H9 (cell line): ENCODE measurements at places on chromosomes 4 and X.
A peak's percentile ranks its signal among the peaks of the same experiment; 100 is the strongest.

GRCh38 chr4:17561195-17561909, 15.6 kb upstream of the LAP3 start:
- DNase-seq = no peak

GRCh38 chrX:35829501-35829900, 31.4 kb downstream of the MAGEB16 start:
- DNase-seq = no peak

DNA sequence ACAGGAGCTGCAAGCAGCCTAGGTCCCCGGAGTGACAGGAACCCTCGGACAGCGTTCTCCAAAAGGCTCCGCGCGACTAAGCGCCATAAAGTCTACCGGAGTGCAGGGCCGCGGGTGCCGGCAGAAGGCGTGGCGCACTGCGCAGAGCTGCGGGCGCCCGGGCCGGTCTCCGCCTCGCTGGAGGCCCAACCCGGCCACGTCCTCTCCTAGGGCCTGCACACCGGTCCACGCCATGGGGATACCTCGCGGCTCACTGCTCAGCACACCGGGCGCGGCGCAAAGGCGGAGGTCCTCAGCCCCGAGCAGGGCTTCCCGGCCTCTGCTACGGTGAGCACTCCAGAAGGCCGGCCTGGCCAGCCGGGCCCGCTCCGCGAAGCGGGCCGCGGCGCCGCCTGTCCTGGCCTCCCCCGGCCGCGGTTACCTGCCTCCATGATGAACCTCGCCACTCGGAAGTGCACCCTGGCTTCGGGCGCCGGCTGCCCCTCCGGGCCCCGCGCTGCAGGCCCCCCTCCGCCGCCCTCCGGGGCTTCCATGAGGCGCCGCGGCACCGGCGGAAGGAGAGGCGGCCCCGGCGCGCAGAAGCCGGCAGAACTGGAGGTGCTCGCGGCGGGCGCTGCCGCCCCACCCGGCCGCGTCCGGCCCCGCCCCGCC, at the start of gene CCNQ:
CCNQ (minus strand) TSS at position 599 of the 651 bp plus-strand sequence; CDS start at position 533, 66 bp downstream.
- DNase-seq = peak; percentile 33

GRCh38 chr4:125801373-125801772, 486.6 kb downstream of the FAT4 start:
- no peak for DNase-seq

GRCh38 chr4:89868276-89868675, 26.4 kb upstream of the MMRN1 start:
- no peak for DNase-seq

GRCh38 chr4:100339870-100340269, 149.6 kb upstream of the DDIT4L start:
- DNase-seq = no peak

DNA sequence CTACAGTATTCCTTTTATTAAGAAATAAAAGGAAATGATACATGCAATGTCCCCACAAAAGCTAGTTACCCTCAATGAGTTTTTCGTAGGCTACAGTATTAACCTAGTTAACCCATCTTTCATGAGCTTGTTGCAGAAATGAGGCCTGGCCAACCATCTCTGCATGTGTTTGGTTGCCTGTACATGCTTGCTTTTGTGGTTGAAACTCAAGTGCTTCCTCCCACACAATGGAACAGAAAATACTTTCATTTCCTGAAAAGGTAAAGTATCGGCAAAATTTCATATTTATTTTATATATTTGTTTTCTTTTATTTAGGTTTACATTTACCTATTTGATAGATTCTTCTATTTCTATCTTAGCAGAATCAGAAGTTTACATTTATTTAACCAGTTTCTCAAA, 214.6 kb upstream of the FAM241A start:
- DNase-seq = no peak

- DNase-seq = no peak
These were observed 21.9 kb downstream of the RASL11B start for GRCh38 chr4:52883707-52884669.

DNA sequence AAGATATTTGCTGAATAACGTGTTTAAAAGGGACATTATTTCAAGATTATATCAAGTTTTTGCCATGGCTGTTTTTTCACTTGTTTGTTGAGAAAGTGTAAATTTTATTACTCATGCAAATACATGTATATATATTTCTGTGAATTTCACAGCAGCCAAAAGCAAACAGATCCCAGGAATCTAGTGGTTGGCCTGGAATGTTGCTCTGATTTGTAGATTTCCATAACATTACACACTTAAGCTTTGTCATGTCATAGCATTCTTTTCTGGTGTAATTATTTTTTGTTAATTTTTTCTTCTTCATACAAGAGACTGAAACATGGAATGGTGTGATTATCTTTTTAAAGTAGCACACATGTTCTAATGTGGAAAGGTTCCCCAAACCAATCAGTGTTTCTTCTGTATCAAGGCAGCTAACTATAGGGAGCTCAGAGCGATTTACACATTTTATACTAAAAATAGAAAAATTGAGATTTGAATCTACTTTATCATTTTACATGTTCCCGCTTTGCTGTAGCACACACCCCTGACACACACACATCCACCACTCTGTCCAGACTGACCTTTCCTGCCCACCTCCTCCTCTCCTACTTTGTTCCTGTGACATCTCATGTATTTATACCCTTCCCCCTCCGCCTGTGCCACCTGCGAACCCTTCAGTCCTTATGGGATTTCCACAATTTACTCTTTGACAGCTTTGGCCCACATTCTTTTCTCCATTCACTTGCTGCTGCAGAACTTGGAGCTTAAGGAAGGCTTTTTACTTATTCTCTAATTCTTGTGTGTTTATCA, 20.3 kb downstream of the RUFY3 start:
- no peak for DNase-seq
